CD4-positive, alpha-beta memory T cell (primary cell): ENCODE measurements at places on chromosomes 5 and 9. TPM values are rescaled to one million over a fixed set of nuclear protein-coding genes. Genes with fewer than 3 reads are reported as not detected.
A peak's percentile ranks its signal among the peaks of the same experiment; 100 is the strongest.

DNA sequence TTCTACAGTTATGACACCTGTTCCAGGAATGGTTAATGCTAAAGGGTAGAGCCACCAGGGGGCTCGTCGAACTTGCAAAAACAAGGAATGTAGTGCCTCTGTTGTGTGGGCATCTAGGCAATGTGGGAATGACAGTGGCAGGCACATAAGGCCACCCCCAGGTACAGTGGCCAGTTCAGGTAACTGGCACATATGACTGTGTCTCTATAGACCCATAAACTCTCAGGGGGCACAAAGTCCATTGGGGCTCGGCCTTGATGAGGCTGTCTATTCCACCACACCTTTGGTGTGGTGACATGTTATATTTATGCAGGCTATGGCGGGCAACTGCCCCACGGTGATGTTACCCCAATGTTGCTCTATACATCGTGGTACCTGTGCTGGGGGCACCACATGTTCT lies 59.6 kb upstream of the FAM120A start:
- no peak for DNase-seq

GRCh38 chr5:135245521-135246499 lies 153.2 kb downstream of the MACROH2A1 start:
- DNase-seq, result no peak

DNA sequence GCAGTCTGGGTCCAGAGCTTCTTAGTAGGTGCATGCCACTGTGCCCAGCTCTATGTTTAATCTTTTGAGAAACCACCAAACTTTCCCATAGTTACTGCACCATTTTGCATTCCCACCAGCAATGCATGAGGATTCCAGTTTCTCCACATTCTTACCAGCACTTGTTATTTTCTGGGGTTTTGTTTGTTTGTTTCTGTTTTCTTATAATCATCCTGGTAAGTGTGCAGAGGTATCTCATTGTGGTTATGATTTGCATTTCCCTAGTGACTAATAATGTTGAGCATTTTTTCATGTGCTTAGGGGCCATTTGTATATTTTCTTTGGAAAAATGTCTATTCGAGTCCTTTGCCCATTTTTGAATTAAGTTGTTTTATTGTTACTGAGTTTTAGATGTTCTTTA lies 11.4 kb downstream of the FOXE1 start:
- no peak for DNase-seq

- no peak for DNase-seq
These were observed 3.0 kb upstream of the CTSV start for GRCh38 chr9:97041898-97042297.

- DNase-seq, result no peak
These were observed 173.4 kb downstream of the DNAH5 start for GRCh38 chr5:13771011-13771571.

DNA sequence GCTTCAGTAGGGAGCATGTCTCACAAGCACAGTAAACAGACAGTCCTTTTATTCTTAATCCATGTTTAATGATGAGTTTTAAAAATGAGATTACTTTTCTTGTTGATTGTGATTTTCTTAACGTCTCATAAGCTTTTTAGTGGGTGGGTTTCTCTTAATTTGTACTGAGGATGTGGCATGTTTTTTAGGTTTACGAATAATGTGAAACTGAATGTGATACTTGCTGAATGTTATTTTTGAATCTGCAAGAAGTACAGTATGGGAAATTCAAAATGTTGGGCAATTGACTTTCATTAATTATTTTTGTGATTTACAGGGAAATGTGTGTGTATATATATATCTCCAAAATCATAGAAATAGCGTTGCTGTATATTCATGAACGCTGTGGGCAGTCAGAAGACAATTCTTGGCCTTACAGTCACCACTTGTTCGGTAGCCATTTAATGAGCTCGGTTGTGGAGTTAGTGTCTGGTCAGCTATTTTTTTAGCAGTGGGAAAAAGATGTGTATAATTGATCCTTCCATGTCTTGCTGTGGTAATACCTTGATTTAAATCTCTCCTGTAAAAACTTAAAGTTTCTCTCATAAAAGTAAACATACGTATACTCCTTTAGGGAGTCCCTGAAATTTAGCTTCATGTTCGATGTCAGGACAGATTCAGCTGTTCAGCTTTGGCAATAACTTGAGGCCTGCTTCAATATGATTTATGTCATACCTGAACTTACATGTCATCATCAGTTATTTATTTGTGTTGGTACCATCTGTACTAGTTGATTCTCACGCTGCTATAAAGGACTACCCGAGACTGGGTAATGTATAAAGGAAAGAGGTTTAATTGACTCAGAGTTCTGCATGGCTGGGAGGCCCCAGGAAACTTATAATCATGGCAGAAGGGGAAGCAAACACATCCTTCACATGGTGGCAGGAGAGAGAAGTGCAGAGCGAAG lies 15.0 kb downstream of the ICE1 start:
- DNase-seq, result no peak

DNA sequence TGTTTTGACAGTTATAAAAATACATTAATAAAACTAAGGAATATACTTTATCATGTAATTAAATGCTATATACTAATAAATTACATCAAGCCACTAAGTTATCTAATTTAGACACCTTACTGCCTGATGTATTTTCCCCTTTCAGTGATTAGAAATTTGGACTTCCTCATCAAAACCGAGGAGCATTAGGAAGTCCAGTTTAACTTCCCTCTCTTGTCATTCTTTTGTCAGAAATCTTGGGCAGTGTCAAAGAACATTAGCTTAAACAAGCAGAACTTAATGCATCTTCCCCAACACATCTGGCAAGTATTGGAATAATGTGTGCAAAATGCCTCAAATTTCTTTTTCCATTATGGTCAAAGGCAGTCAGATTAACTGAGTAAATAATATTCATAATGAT lies 81.6 kb downstream of the PLPP1 start:
- DNase-seq, result no peak

DNA sequence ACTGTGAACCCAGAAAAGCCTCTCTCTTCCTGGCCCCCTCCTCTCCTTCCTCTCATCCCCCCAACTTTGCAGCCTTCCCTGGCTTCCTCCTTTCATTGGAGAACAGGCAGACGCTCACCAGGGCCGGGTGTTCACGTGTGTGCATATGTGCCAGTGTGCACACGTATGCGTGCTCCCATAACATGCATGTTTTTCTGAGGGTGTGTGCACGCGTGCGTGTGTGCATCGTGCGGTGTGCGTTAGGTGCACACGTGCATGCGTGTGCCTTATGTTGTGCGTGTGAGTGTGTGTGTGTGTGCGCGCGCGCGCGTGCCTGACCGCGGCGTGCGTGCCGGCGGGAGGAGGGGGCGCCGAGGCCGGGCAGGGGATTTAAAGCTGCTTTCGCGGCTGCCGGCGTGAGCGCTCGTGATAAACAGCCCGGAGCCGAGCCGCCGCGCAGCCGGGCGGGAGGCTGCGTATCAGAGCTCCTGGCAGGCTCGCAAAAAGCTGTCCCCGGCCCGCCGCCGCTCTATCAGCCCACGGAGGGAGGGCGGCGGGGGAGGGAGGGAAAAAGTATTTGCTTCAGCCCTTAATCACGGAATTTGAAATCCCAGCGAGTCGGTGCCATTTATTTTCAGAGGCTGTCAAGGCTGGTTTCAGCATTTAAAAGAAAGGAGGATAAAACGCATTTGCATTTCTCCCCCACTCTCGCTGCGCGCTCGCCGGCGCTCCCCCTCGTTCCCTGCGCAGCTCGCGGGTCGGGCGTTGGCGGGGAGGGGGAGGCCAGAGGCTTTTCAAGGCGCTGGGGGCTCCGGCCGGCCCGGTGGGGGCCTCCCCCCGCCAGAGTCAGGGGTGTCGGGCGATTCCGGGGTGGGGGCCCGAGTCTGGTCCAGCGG lies 183.9 kb downstream of the C9orf50 start:
- DNase-seq, result peak; percentile 49

GRCh38 chr5:167916706-167917105 lies 374.7 kb upstream of the WWC1 start:
- DNase-seq, result no peak

GRCh38 chr9:108093773-108094675 lies 604.5 kb upstream of the KLF4 start:
- DNase-seq, result no peak

DNA sequence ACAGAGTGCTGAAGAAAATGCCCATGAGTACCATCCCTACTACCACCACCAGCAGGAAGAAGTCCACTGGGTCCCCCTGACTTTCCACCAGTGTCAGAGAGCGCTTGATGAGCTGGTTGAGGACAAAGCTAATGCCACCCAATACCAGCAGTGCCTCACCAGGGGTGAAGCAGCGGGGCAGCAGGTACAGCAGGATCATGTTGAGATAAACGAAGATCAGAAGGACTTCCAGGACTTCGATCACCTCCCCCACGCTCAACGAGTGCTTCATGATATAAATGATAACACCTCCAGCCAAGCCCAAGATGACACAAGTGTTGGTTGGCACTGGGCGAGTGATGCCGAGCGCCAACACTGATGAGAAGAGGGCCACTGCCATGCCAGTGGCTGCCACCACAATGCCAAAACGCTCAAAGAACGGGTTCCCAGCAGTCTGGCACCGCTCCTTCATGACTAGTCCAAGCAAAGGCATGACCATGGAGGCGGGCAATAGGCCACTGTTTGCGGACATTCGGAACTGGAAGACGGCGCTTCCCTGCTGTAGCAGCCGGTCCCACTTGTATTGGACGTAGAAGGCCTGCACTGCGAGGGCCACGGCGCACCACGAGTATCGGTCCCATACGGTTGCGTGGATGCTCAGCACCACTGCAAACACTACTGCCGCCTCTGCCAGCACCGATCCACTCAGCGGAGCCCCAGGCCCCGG lies 679 bp downstream of the DOLK start:
- no peak for DNase-seq

GRCh38 chr9:82563094-82563493 lies 499.8 kb downstream of the RASEF start:
- DNase-seq, result no peak

- no peak for DNase-seq
These were observed 74.2 kb downstream of the OXCT1 start for GRCh38 chr5:41796061-41796460.

DNA sequence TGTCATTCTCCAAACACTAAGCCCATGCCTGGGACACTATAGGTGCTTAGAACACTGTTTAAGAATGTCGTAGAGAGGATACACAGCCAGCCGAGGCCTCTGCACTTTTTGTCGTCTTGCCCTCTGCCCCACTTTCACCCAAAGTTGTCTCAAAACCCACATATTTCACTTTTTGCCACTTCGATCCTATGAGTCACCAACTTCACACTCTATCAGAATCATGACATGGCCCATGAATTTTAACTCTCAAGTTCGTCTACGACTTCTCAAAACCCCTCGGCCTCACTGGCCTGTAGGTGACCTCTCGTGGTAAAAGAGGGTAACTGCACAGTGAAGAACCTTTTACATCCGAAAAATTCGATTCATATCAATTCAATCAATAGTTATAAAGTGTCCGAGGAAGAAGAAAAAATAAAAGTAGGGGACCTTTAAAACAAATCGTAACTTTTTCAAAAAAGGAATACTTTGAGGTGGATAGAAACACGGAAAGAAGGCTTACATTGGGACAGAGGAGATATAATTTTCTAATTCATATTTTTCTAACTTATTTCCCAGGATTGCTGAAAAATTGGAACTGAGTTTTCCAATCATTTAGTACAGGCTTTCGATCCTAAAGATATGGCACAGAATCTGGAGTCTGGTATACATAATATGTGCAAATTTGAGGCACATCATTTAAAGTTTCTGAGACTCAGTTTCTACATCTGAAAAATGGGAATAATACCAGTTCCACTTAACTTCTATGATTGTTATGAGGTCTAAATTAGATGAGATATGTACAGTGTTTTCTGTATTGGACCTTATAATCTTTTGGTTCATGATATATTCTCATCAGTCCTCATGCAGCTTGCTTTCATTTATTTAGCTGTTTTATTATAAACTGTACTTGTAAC lies 122.6 kb downstream of the APBA1 start:
- DNase-seq, result peak; percentile 40

- no peak for DNase-seq
These were observed 3.5 kb downstream of the PAIP1 start for GRCh38 chr5:43553381-43553780.

DNA sequence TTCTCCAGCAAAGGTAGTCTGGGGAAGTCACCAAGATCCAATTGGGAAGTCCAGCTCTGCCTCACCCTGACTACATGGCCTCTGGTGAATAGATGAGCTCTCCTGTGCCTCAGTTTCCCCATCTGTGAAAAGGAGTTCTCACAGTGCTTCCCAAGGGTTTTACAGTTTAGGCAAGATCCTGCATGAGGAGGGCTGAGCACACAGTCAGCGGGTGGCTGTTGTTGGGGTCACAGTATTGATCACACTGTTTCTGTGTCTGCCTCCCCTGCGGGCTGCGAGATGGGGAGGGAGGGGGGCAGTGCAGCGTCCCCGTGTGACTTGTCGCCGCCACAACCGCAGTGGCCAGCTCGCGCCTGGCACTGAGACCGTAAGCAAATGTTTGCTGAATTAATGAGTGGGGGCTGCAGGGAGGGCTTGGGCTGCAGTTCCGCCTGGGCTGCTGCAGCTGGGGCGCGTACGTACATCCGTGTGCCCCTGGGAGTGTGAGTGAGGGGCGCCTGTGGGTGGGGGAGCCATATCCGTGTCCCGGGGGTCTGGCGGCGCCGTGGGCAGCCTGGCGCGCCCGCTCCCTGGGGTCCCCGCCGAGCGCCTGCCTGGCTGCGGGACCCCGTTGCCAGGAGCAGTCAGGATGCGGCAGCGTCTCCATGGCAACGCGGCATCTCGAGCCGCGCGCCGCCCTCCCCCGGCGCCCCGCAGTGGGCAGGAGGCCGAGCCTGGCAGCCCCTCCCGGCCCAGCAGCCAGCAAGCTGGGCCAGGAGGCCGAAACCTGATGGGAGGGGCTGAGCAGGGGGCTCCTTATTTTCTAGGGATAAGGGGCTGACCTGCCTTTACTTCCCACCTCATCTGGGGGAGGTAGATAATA lies 31.4 kb upstream of the PSD2 start:
- peak; percentile 33 for DNase-seq

GRCh38 chr5:54384356-54384933 lies 71.1 kb upstream of the HSPB3 start:
- DNase-seq, result no peak

- no peak for DNase-seq
These were observed 341.6 kb downstream of the ZNF608 start for GRCh38 chr5:124404796-124405195.

GRCh38 chr5:127030259-127031146 lies at the start of gene MARCHF3:
Gene MARCHF3 (minus strand): TSS chr5:127030558. CDS start chr5:126918171, 112,387 bp downstream.
- DNase-seq, result peak; percentile 95

- DNase-seq, result no peak
These were observed 720 bp downstream of the TUSC1 start for GRCh38 chr9:25677301-25678146.

Gene MCIDAS
- total RNA-seq, result not detected

Gene CHSY3
- not detected for total RNA-seq

Gene DRD1
- total RNA-seq, result not detected

Gene SMIM27
- total RNA-seq, result 37.8 TPM

Gene SPINK7
- total RNA-seq, result not detected

Gene GMCL2
- total RNA-seq, result not detected

Gene HMCN2
- not detected for total RNA-seq

Gene PKN3
- 1.7 TPM for total RNA-seq

Gene BARHL1
- not detected for total RNA-seq

Gene VPS13A
- total RNA-seq, result 58.2 TPM

Gene F12
- total RNA-seq, result not detected

Gene CCNB1
- 2.9 TPM for total RNA-seq
